ENCODE measurements at places on chromosomes 3 and 15. TPM values are rescaled to one million over a fixed set of nuclear protein-coding genes. Genes with fewer than 3 reads are reported as not detected.
A peak's percentile ranks its signal among the peaks of the same experiment; 100 is the strongest.

DNA sequence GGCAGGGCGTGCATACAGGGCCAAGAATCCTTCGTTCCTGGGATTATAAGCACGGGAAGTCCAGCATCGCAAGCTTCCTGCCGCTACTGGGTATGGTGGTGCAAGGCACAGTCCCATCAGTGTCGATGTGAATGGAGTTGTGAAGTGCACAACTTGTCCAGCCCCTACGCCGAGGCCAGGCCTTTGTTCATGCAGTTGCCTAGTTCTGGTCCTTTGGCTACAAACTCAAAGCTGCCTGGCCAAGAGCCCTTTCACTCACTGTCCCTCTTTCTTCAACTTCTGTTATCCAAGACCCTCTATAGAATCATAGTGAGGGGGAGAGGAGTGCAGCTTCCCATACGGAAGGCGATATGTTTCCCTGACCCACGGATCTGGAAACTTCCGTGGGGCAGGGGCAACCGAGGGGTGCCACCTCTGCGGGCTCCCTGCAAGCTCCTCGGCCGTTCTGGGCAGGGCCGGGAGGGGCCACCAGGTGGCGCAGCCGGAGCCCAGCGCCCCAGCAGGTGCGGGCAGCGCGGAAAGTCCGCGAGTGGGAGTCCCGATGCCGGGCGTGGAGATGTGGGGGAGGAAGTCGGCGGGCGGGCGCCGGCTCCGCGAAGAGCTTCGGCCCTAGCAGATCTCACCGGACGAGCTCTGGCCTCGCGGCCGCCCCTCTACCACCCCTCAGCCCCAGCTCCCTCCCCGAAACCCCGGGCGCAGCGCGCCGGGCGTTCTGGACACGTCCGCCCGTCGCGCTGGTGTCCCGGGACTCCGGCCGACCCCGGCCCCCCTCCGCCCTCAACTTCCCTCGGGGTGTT lies 693 bp downstream of the RASGRP1 start:
- peak; percentile 88 for DNase-seq

DNA sequence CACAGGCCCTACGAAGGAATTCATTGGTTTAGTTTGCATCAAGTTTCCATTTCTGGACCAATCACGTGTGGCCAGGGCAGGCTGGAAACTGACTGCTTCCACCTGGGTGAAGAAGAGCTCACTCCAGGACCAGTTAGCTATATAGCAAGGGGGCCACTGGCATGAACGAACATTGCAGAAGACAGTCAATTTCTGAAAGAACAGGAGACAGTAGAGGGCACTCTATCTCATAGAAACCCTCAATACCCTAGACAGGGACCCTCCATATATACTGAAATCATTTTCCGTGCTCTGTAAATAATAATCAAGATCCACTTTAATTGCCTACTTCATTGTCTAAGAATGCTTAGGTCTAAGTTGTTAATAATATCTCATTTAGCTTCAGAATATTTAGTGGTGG lies 215.6 kb downstream of the CADPS start:
- DNase-seq = no peak

- DNase-seq = no peak
Observed at GRCh38 chr3:36893826-36894225, 51.0 kb downstream of the TRANK1 start.

- no peak for DNase-seq
Observed at GRCh38 chr15:55824857-55825613, 82.1 kb upstream of the PRTG start.

- no peak for DNase-seq
Observed at GRCh38 chr3:193271101-193271840, 30.2 kb downstream of the PLAAT1 start.

DNA sequence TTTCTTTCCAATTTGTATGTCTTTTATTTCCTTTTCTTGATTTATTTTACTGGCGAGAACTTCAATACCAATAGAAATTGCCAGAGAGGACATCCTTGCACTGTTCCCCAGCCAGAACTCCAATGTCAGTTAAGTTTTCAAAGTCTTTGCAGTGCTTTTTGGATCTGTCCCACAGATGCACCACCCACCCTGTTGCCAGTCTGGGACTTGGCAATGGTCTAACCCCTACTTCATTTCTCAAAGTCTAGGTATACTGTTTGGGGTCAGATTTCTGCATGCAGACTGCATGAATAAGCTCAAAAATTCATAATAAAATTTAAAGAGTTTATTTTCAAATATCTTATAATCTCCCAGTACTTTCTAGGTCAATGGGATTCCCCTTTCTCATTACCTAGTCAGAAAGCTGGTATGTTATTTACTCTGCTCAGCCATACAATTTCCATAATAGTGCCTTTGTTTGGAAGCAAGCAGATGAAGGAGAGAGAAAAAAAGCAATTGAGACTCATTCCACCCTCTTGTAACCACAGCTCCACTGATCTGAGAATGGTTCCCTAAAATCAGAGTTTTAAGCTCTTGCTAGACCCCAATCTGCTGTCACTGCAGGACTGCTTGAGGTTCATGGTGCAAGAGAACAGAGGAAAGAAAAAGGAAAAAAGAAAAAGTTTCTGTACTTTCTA lies 125.9 kb upstream of the PLXND1 start:
- no peak for DNase-seq

GRCh38 chr3:194720048-194720447 lies 34.4 kb downstream of the FAM43A start:
- no peak for DNase-seq

GRCh38 chr15:62306851-62307504 lies 141.9 kb upstream of the C2CD4B start:
- DNase-seq = peak; percentile 52

SLC12A8 gene
- 0.62 TPM for total RNA-seq

CFAP100 gene
- total RNA-seq = not detected

CATSPER2 gene
- total RNA-seq = 1.2 TPM

U2SURP gene
- total RNA-seq = 56.6 TPM

TMC3 gene
- total RNA-seq = not detected

NKIRAS1 gene
- total RNA-seq = 17.2 TPM

RGMA gene
- total RNA-seq = 16.4 TPM

RBPMS2 gene
- 503 TPM for total RNA-seq

Data from right cardiac atrium (tissue), 5 donors.